ENCODE measurements at places on chromosomes 5 and 9.

- DNase-seq: peak; percentile 40
Observed at GRCh38 chr5:76521240-76521758, 101.9 kb downstream of the F2RL2 start.

DNA sequence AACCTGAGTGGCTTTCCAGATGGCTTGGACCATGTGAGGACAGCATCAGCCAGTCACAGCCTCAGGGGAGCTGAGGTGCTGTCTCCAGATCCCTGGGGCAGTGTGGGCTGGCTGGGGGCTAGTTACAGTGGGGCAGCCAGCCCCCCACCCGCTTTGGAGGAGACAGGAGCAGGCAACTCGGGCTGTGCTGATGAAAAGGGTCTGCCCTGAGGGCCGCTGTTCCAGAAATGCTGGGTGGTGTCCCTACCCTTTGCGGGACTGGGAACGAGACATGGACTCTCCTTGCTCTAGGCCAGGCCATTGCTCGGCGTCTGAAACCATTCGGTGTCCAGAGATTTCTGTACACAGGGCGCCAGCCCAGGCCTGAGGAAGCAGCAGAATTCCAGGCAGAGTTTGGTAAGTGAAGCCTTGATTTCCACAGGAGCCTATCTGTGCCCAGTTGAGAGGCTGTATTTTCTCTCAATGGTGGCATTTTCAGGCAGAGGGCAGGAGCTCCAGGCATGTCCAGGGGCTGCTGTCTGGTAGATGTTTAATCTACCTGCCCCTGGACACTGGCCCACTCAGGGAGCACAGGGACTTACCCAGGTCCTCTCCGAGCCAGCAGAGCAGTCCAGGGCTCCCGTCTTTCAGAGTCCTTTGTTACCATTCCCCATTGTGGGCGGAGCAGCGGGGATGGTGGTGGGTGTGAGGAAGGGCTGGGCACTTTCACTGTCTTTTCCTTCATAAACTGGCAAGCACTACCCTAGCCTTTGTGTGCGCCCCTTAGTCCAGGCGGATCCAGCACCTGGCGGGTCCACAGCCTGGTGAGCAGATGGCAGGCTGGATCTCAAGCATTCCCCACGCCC, 7.2 kb downstream of the GRHPR start:
- no peak for DNase-seq

DNA sequence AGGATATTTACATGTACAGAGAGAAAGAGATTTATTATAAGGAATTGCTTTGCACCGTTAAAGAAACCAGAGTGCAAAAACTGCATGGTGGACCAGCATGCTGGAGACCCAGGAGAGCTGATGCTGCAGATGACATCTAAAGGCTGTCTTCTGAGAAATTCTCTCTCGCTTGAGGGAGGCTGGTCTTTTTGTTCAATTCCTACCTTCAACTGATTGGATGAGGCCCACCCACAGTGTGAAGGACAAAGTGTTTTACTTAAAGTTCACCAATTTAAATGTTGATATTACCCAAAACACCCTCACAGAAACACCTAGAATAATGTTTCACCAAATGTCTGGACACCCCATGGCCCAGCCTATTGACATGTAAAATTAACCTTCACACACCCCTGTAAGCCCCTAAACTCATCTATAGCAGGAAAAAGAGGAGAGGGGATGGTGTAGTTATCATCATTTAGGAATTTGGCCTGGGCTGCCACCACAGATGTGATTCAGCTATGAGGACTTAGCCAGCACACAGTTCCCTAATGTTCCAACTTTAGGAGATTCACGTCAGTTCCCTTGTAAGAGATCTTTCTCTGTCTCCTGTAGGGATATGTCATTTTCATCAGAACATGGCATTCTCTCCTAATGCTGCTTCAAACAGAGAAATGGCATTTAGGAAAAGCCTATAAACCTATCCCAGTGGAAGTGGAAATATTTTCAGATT, 358.2 kb upstream of the TLE4 start:
- DNase-seq: peak; percentile 50

- no peak for DNase-seq
Observed at GRCh38 chr5:88553136-88553875, 284.7 kb upstream of the TMEM161B start.

GRCh38 chr5:59745415-59745863, 148.1 kb downstream of the PDE4D start:
- DNase-seq: peak; percentile 97

DNA sequence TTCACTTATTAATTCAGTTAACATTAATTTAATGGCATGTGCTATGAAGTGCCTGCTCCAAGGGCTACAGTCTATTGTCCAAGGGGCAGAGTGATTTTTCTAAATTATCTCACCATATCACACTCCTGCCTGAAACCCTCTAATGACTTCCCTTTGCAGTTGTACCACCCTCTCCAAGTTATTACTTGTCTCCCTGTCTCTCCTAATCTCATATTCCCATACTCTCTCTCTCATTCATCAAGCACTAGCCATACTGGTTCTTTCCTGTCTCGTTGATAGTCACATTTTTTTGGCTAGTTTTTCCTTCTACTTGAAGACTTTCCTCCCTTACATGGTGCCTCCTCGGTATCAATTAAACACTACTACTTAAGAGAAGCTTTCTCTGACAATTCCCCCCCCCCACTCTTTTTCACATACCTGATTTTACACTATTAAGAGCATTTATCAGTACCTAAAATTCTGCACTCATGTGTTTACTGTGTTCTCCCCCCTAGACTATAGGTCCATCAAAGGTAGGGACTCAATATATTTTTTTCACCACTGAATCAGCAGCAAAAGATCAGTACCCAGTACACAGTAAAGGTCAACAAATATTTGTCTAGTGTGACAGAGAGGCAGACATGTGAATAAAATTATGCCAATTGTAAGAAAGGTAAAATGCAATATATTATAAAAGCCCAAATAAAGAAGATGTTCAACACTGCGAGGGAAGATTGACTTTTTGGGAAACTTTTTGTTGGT, 19.0 kb downstream of the RICTOR start:
- DNase-seq: no peak

GRCh38 chr9:125807079-125807478, 59.9 kb downstream of the PBX3 start:
- peak; percentile 47 for DNase-seq

DNA sequence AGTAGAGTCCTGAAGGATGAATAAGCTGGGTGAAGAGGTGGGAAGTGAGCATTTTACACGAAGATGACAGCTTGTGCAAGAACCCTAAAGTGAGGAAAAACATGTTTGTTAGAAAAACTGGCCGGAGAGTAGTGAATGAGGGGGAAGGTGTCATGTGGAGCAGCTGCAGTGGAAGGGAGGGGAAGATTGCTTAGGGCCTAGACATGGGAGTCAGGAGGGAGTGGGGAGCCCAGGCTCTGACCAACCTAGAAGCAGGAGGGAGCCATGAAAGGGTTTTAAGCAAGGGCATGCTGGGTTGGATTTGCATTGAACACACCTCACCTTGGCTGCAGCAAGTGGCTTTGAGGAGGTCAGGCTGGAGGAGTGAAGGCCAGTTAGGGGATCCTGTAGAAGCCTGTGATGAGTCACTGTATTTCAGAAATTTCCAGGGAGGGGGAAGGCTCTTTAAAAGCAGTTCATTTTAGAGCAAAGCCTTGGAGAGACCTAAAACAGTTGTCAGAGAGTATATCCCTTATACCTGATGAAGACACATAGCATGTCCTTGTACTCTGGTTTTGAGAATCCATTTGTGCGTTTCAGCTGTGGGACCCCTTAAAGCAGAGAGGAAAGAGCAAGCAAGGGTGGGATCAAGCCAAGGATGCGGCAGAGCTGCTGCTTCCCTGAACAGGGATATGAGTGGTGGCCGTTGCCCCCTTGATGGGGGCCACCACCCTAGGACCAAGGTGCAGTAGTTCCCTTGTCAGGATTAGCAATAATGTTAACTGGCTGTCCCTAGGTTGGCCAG, 45.4 kb downstream of the ANGPTL2 start:
- DNase-seq: no peak

DNA sequence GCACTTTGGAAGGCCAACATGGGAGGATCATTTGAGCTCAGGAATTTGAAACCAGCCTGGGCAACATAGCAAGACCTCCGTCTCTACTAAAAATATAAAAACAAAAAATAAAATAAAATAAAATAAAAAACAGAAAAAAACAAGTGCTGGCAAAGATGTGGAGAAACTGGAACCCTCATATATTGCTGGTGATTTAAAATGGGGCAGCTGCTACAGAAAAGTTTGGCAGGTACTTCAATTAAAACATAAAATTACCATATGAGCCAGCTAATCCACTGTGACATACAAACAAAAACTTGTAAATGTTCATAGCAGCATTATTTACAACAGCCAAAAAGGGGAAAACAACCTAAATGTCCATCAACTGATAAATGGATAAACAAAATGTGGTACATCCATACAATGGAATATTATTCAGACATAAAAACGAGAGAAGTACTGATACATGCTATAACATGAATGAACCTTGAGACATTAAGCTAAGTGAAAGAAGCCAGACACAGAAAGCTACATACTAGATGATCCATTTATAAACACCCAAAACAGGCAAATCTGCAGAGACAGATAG, 42.7 kb downstream of the PFDN1 start:
- DNase-seq: no peak

All from cardiac fibroblast (primary cell).